ENCODE measurements at places on chromosomes 16 and 17. TPM values are rescaled to one million over a fixed set of nuclear protein-coding genes. Genes with fewer than 3 reads are reported as not detected.

DNA sequence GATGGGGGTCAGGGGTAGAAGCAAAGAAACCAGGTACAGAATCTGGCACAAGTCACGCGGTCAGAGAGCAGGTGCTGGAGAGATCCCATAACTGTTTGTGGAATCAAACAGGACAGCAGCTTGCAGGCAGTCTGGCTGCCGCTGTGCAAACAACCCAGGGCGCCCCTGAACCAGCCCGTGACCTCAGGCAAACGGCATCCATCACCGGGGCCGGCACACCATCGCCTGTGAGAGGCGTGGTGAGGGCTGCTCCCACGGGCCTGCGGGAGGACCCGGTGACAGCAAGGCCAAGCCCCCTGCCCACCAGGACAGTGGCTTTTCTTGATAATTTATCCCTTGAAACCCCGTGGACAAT is 47.9 kb downstream of the CBFA2T3 start:
- no peak for DNase-seq

GRCh38 chr17:42848093-42848492 is 2.9 kb upstream of the AOC3 start:
- no peak for DNase-seq

HIGD1B gene
- total RNA-seq, result not detected

SDR42E2 gene
- not detected for total RNA-seq

Data from liver (tissue), 10 donors.